ENCODE measurements at places on chromosomes 4 and X.

DNA sequence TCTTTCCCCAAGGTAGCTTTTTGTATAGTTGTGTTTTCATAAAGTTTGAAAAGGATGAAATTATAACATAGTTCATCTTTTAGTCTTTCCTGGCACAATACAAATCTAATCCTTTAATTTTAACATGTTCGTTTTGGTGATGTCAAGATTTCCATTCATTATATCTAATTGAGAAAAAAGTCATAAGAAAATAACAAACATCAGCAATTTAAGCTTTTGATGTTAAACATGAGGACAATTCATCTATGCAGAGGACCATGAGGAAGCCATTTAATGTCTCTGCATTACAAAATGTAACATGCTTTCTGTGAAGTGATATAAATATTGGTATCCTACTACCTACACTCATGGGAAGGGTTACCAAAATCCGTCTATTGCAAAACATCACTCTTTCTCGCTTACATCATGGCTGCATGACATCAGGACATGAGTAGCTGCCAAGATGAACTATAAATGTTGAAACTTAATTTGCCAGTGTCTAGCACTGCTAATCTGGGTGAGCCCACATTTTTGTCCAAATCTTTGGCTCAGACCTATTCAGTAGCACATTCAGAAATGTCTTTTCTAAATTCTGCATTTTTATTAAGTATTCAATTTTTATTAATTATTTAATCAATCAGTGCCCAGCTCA lies 9.5 kb downstream of the EPGN start:
- no peak for DNase-seq

DNA sequence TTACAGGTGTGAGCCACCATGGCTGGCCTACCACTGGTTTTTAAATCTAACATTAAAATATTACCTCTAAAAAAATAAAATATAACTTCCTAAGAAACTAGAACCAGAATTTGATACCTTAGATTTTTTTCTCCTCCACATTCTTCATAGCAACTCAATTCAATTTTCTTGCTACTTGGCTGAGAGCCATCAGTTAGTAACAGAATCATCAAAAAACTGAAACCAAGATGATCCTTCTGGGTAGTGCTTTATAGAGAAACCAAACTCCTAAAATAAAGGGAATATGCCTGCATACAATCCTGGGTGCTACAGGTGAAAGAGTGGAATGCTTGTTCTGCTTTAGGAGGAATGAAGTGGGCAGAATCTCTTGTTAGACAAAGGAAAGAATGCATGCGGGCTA lies 64.4 kb downstream of the RPS3A start:
- no peak for DNase-seq

GRCh38 chrX:119763181-119763580 lies 4.8 kb downstream of the SOWAHD start:
- DNase-seq, result no peak

GRCh38 chrX:66633541-66633940 lies 5.3 kb downstream of the EDA2R start:
- no peak for DNase-seq

GRCh38 chr4:160399826-160400225 lies 1296.9 kb downstream of the RAPGEF2 start:
- DNase-seq, result no peak

DNA sequence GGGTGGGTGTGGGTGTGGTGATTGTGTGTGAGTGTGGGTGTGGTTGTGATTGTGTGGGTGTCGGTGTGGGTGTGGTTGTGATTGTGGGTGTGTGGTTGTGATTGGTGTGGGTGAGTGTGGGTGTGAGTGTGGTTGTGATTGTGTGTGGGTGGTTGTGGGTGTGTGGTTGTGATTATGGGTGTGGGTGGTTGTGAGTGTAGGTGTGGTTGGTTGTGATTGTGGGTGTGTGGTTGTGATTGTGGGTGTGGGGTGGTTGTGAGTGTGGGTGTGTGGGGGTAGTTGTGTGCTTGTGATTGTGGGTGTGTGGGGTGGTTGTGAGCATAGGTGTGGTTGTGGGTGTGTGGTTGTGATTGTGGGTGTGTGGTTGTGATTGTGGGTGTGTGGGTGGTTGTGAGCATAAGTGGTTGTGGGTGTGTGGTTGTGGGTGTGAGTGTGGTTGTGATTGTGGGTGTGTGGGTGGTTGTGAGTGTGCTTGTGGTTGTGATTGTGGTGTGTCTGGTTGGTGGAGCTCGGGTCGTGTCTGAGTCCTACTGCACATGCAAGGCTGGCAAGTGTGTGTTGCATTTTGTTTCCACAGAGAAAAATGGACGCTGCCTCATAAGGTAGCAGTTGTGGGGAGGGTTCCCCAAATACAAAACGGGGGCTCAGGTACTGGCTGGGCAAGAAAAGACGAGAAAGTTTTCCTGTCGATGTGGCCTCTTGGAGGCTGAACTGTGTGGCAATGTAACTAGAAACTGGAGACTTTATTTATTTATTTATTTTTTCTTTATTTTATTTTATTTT lies 116.7 kb downstream of the UBE2K start:
- DNase-seq, result peak; percentile 25

DNA sequence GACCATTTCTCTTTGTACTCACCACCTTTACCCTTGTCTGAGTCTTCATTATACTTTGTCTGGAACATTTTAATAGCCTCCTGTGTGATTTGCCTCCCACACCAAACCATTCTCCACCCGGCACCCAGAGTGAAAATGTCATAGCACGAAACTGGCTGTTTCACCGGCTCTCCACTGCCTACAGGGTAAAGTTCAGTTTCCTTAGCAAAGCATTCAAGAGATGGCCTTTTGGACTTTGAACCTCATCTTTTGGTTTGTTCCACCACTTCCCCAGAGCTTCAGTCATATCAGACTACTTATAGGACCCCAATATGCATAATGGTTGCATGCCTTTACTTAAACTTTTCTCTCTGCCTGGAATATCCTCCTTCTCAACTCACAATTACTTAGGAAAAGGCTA lies 38.3 kb downstream of the RAP2C start:
- DNase-seq, result no peak

DNA sequence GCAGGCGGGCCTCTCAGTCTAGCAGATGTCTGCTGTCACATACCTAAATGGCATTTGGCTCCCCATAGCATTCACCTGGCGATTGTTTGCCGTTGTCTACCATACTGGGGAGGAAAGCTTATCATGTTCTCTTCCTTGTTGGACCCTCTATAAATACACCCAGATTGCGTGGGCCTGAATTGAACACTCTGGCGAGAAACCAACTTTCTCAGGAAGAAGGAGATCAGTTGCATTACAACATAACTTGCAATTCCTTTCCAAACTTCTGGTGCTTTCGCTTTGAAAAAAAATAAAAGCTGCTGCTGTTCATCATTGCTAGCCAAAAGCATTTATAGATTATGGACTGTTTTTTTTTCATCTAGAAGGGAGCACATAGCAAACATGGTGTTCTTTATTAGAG lies 230.0 kb upstream of the GPC4 start:
- DNase-seq, result no peak

GRCh38 chrX:69138118-69138390 lies 27.2 kb downstream of the PJA1 start:
- no peak for DNase-seq

GRCh38 chrX:137547291-137547690 lies 18.6 kb upstream of the ZIC3 start:
- no peak for DNase-seq

- DNase-seq, result no peak
Observed at GRCh38 chr4:7124689-7125442, 57.0 kb upstream of the GRPEL1 start.

- no peak for DNase-seq
Observed at GRCh38 chrX:69236641-69237040, 71.4 kb upstream of the PJA1 start.

GRCh38 chr4:110640576-110640975 lies 17.7 kb upstream of the PITX2 start:
- no peak for DNase-seq
